NCI-H2171 (cell line): ENCODE measurements at places on chromosomes 3 and 15.

GRCh38 chr3:100386437-100387074, 14.3 kb downstream of the TOMM70 start:
- no peak for DNase-seq

GRCh38 chr3:168616915-168617314, 521.2 kb upstream of the GOLIM4 start:
- no peak for DNase-seq

DNA sequence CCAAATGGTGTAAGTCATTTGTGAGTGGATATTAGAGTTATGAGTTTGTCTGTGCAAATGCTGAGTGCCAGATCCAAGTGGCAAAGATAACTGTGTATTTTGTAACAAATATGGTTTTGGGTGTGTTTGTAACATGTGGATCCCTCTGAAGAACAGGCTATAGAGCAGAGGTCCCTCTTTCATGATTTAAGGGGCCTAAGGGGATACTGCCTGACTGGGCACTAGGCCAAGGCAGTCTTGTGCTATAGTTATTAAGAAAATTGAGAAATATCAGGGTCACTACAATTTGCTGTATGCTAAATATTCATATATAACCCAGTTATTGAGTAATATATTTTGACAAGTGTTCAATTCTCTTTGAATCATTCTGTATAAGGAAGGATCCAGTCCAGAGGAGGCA, 555.6 kb upstream of the RGMA start:
- DNase-seq: no peak

- DNase-seq: no peak
Observed at GRCh38 chr15:51281368-51281967, 56.9 kb downstream of the CYP19A1 start.

DNA sequence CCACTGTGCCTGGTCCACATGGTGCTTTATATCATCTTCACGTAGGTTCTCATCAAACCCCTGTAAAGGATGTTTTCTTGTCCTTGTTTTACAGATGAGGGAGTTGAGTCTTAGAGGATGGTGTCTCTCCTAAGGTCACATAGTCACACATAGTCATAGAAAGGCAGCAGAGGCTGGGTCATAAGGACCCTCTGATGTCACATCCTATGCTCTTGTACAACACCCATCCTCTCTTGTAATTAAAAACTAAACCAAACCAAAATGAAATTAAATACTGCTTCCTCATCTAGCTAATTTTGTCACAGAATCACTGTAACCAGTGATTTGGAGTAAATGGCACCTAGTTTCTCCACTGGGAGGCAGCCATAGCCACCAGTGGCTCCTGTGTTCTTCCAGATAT, 21.8 kb upstream of the ATP1B3 start:
- no peak for DNase-seq

- DNase-seq: no peak
Observed at GRCh38 chr15:44315773-44316465, 27.4 kb downstream of the GOLM2 start.

- no peak for DNase-seq
Observed at GRCh38 chr15:57281321-57281720, 95.0 kb upstream of the CGNL1 start.

- no peak for DNase-seq
Observed at GRCh38 chr3:136332776-136333175, 82.6 kb downstream of the PCCB start.

DNA sequence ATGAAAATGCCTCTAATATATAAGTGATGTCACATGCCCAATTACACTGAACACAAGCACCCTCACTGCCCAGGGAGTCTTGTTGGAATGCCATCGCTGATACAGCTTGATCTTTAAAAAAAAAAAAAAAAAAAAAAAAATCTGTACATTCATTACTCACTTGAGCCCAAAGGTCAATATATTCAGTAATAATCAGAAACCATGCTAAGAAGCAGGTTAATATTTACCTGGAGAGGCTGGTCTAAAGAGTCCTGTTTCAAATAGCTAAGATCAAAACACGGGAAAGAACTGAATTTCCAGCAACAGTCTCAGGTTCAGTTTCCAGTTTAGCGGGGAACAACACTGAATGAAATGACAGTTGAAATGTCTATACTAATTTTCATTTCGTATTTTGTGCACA, 109.9 kb downstream of the UACA start:
- no peak for DNase-seq

DNA sequence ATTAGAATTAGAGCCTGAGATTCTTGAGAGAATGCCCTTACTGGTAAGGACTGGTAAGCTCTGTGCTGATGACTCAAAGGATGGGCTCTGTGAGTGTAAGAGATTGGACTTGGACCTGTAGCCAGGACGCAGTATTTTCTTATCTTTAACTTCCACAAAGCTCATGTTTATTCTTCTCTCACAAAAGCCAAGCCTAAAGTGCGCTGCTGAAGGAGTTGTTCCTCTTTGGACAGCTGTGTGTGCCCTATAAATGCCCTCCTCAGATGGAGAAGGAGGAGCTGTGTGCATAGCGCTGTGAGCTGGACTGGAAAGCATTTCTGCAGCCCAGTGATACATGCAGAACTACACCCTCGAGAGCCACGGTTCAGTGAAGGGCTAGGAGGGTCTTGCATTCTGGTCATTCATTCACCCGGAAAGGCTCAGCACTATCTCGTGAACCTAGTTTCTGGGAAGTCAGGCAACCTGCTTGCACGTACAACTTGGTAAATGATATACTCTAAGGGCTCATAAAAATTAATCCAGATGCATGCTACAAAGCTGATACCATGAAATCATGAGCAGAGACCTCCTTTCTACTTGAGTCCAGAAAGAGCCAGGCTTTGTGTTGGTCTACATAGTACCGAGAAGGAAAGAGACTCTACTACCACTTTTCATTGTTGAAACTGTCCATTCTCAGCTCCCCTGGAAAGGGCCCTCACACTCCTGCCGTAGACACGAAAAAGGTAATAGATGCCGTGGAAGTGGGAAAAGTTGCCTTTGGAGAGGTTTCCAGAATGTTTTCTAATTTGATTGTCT, 103.0 kb upstream of the TBL1XR1 start:
- no peak for DNase-seq

- DNase-seq: no peak
Observed at GRCh38 chr3:185729337-185730055, 95.3 kb downstream of the IGF2BP2 start.

DNA sequence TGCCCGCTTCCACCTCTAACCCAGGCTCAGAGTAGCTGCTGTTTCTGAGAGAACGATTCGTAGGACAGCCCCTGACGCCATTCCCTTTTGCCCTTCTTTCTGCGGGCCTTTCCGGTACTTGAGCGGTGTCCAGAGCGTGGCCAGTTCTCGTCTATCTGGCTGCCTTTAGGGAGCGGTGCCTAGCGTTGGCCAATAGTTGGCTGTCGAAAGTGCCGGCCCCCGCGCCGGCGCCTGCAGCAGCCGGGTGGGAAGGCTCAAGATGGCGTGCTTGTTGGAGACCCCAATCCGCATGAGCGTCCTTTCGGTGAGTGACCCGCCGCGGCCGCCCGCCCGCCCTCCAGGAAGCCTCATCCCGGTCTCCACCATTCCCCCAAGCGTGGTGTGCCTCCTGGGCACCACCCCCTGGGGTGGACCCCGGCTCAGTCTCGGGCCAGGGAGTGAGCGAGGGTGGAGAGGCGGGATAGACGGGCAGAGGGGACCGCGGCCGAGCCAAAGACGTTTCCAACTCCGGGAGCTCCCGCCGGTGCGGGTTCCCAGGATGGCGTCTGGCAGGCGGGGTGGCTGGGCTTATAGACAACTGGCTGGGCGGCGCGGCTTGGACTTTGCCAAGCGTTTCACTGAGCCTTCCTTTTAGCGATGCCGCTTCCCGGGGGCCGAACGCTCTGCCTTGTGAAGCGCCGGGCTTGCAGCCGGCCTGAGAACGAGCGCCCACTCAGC, at the start of gene ARMC8:
ARMC8 (plus strand) TSS at position 6 of the 717 bp plus-strand sequence; CDS start at position 260, 254 bp downstream.
- DNase-seq: peak; percentile 68

DNA sequence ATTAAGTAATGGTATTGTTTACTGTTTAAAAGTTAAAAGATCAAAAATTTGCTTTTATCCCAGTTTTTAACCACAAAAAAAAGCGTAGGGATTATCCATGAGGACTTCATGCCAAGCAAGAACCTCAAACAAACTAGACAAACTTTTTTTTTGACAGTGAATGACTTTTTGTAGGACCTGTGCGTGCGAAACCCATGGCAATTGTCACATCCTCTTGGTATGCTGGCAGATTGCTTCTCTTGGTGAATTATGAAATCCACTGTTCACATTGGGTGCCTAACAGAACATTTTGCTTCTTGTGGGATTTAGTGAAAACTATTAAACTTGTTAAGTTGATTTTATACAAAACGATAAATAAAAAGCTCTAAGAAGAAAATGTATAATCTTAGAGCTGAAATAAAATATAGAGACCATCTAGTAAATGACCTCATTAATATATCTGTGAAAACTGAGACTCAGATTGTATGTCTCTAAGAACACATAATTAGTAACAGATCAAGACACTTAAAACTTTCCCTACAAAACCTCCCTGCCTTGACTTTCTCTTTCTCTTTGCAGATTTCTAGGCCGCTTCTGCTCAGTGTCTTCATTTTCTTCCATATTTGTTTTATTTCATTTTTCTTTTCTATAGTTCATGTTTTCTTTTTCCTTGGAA, 87.3 kb upstream of the CGNL1 start:
- DNase-seq: no peak

DNA sequence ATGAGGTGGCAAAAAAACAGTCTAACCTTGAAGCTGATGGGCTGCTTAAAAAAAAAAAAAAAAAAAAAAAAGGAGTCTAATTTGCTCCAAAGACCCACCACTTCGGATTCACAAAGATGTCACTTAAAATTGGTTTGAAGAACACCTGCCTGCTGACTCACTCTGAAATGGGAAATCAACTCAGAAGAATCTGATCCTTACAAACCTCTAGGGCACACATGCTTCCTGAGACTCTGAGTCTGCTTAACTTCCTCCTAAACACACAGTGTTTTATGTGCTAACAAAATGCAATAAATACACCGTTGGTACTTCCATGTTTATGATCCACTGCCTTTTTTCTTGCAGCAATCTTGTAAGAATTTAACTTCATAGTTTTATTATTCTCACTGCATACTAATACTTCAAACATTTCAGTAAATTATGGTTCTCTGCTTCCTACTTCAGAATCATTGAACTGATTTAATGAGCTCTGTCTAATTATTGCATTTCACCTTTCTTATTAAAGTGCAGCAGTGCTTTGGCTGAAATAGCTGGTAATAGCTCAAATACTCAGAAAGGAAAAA, 73.0 kb upstream of the FRMD4B start:
- no peak for DNase-seq

- no peak for DNase-seq
Observed at GRCh38 chr3:110301781-110302180, 769.8 kb upstream of the NECTIN3 start.

DNA sequence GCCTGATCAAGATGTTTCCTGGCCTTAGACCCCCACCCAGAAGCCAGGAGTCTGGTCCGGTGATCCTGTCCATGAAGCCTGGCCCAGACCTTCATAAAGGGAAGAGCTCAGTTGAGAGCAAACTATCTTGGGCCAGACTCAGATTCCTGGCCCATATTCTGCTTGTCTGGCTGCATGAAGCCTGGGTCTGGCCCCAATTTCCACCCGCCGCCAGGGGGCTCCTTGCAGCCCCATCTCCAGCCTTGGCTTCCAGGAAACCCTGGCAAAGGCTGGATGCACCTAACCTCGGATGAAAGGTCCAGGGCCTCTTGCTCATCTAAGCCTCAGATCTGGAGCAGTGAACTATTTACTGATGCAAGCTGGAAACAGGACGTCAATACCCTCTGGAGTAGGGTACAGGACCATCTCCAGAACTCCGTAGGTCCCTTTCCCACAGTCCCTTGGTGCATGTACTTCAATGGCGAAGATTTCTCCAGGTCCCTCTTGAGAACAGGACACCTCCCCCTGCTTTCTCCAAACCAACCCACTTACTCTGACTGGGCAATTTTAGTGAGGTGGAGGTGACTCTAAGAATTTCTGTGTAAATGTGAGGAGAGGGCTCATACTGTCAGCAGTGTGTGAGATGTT, 5.6 kb downstream of the FOXL2 start:
- no peak for DNase-seq

- DNase-seq: no peak
Observed at GRCh38 chr3:142723665-142723967, 218 bp upstream of the TRPC1 start.

GRCh38 chr15:82742134-82742533, 32.5 kb upstream of the AP3B2 start:
- DNase-seq: no peak

GRCh38 chr3:146914409-146914808, 309.3 kb upstream of the PLSCR5 start:
- DNase-seq: no peak

DNA sequence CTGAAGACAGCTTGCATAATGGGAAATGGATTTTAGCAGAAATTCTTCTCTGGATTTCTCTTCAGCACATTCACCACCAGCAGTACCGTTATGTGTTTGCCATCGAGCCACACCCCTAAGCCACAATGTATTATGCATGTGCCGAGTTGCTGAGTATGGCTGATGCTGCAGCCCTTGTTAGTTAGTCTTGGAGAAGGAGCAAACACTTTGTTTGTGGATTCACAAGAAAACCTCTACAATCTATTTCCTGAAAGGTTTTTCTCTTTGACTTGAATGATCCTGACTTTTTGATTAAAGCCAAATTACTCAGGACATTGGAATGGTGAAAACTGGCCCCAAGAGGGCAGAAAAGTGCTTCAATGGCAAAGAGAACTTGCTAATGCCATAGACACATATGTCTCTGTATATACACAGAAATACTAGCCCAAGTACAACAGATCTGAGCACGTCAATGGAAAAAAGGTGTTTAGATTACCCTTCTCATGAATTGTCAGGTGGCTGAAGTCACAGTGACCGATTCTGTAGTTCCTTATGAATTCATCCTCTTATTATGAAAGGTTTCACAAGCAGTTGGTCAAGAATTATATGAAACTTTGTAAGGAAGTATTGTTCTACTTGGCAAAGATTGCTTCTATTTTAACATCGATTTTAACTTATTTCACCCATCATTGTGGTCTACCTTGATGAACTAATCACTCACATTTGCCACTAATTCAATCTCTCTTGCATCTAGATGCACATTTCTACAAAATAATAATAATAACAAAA, 103.0 kb downstream of the P3H2 start:
- DNase-seq: no peak
